Stimulated activated effector memory CD8-positive, alpha-beta T cell treated with anti-CD3 and anti-CD28 coated beads, Interleukin-12 subunit alpha, Interleukin-12 subunit beta, amount 100 ng/mL, for 72 hours (primary cell): ENCODE measurements at places on chromosomes 1 and 21.

DNA sequence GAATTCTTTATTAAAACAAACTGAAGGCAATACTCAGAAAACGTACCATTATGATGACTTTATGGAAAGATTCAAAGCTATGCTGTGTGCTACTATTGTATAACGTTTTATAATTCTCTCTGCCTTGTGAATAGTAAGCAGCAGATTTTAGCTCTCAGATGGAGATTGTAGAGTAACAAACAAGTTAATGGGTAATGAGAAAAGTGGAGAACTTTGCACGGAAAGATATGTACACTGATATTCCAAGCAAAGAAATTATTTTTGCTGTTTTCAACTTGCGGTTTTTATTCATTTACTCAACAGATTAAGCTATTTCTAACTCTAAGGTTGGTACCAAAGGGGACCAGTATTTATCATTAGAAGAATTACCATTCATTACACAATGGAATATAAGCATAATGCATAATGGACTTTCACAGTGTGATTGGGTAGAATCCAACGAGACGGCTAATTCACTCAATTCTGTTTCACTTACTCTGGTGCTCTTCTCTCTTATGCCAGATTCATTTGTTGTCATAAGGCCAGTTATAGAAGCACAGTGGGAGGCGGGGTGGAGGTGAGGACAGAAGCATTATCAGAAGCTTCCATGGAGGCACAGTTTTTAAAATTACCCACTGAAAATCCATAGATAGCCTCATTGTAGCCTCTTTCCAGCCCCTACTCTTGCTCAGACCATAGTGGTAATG lies 38.6 kb downstream of the ATP1B1 start:
- no peak for DNase-seq

- DNase-seq, result no peak
These were observed 248.9 kb downstream of the S1PR1 start for GRCh38 chr1:101485712-101486111.

DNA sequence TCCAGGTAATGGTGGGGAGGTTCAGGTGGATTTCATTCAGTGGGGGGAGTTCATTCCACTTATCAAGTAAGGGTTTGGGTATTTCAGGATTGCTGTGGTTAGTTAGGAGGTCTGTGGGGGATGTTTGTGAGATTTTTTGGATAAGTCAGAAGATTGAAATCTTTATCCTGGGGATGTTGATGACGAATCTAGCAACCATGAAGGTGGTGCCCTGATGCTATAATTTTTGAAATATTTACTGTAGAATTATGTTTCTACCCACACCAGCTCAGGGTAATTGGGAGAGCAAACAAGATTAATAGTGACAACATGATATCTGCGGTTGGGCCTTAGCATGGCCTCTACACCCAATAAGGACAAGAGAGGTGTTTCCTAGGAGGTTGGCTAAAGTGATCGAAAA lies 28.3 kb downstream of the SUCO start:
- no peak for DNase-seq

GRCh38 chr21:26804895-26805609 lies 40.2 kb downstream of the ADAMTS1 start:
- no peak for DNase-seq

- no peak for DNase-seq
These were observed 16.9 kb upstream of the GNG12 start for GRCh38 chr1:67850151-67850551.

DNA sequence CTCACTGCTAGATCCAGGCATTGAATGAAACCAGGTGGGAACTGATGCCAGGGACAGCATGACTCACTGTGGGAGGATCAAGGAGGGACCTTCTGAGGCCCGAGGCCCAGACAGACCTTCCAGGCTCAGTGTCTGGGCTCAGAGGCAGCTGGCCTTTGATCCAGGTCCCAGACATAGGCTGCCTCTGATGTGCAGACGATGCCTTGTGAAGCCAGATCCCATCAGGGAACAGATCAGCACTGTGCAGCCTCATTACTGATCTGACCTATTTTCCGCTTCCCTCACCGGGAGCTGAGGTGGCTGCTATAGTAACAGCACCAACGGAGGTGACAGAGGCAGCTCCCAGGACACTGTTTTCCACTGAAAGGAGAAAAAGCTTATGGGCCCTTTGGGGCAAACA lies 399.5 kb downstream of the MATN1 start:
- no peak for DNase-seq

DNA sequence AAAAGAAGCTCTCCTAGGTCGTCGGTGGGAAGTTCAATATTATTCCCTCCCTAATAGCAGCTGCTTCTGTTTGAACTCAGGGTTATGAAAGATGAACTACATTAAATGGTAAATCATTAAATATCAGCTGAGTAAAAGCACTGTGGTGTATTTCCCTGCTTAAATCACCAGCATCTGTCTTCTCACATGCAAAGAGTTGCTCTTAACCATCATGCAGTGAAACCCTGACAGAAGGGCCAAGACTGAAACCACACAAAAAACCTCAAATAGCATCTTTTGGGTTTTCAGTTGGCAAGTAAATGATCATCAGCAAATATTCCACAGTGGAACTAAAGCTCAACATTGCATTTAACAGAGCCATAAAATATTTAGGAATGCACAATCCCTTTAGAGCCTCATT lies 380.0 kb upstream of the ADGRL2 start:
- DNase-seq, result no peak

DNA sequence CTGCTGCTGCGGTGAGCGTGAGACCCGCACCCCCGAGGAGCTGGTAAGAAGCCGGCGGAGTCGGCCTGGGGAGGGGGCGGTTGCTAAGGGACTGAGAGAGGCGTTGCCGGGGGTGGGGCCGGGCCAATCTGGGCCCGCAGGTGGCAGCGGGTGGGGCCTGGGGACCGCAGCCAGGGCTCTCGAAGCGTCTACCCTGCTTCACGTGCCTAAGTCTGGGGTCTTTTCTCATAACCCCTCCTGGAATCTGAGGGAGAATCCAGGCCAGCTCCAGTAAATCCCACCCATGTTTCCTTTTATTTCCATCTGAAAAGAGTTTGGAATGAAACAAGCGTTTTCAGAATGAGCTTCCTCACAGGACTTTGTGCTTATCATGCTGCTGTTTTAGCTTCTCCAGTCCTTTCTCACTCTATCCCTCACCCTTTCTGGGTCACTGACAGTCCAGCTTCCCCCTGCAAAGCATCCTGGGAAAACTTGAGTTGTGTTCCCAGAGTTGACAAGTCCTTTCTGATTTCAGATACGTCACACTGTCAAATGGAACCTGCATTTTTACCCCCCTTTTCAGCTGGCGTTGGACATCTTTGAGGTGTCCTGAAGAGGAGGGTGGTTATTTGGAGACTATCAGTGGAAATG lies 431 bp downstream of the CLCN6 start:
- DNase-seq, result peak; percentile 56

- DNase-seq, result no peak
These were observed 106.7 kb upstream of the SOD1 start for GRCh38 chr21:31552826-31553225.

- DNase-seq, result no peak
These were observed 93.9 kb upstream of the DAB1 start for GRCh38 chr1:57517587-57518374.

- no peak for DNase-seq
These were observed 44.3 kb upstream of the CAPZB start for GRCh38 chr1:19529664-19530063.

DNA sequence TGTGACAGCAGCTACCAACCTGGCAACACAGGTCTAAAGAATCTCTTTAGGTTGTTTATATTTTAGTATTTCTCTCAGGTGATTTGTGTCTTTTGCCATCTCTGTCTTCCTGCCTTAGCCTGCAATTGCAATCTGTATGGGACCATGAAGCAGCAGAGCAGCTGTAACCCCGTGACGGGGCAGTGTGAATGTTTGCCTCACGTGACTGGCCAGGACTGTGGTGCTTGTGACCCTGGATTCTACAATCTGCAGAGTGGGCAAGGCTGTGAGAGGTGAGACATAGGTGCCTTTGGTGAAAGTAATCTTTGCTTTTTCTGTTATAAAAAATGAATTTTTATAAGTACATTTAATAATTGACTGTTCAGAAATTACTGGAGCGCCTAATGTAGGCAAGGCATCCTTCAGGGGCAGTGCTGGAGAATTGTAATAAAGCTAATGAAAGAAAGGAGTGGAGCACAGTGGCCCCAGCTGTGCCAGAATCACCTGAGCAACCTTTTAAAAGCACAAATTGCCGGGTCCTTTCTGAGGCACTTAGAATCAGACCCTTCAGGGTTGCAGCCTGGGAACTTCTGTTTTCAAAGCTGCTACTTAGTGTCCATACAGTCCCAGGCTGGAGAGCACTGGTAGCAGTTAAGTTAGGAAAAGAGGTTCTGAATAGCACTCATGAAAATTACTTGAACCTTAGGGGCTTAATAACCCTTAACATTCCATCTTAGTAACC lies 60.6 kb upstream of the LAMC2 start:
- DNase-seq, result no peak

GRCh38 chr1:2982615-2983318 lies 38.5 kb upstream of the ACTRT2 start:
- no peak for DNase-seq

- no peak for DNase-seq
These were observed 2.3 kb downstream of the C1orf87 start for GRCh38 chr1:60071296-60071695.

DNA sequence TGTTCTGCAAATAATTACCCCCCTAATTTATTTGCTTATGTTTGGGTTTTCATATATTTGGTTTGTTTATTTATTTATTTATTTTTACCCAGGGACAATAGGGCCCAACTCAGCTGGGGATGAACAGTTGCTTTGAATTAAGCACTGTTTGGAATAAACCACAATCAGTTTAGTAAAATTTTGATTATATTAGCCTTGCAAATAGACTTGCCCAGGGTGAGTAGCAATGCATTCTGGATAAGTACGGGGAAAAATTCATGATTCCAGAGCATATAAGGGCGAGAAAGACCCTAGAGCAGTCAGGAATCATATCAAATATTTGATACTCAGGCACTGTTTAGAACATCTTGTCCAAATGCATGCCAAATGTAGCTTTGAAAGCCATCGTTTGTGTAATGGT lies 242.7 kb downstream of the OMA1 start:
- DNase-seq, result no peak

- no peak for DNase-seq
These were observed 12.7 kb upstream of the CD101 start for GRCh38 chr1:116988908-116989307.

GRCh38 chr1:201361652-201362504 lies 15.6 kb downstream of the TNNT2 start:
- DNase-seq, result peak; percentile 58

- DNase-seq, result no peak
These were observed 85.5 kb upstream of the KIAA0040 start for GRCh38 chr1:175277783-175278733.

- DNase-seq, result no peak
These were observed 13.6 kb downstream of the KRTAP10-1 start for GRCh38 chr21:44526096-44526997.

GRCh38 chr1:57040811-57041210 lies 75.0 kb upstream of the C8B start:
- no peak for DNase-seq

- DNase-seq, result no peak
These were observed 3.1 kb downstream of the UBR4 start for GRCh38 chr1:19206947-19207346.

- no peak for DNase-seq
These were observed 4.4 kb upstream of the DVL1 start for GRCh38 chr1:1353389-1354151.

DNA sequence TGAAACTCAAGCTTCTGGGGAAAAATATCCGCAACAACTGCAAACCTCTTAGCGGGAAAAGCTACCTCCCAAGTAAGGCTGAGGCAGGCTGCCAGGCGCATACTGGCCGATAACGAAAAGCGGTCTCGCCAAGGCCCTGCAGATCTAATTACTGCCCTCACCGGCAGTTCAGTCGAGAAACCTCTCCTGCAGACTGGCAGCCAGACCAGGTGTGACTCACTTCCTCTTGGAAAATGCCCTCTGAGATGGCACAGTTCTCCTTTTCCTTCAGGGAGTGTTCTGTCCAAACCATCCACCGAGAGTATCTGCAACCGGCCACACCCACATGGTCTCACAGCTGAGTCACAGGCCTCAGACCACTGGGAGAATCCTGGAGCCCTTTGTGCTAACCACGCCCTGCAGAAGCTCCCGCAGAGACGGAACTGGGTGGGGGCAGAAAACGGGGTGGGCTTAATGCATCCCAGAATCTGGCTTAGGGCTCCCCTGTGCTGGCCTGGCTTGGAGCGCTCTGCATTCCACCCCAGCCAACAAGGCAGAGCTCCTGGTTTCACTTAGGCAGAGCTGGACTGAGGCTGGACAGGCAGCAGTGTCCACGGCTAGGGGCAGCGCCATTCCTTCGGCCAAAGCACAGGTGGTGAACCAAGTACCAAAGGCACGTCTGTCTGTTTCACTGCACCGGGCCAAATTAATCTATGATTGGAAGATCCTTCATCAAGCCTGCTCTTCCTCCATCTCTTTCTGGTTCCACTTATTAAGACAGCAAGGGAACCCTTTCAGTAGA lies 1.2 kb downstream of the S100A10 start:
- no peak for DNase-seq

DNA sequence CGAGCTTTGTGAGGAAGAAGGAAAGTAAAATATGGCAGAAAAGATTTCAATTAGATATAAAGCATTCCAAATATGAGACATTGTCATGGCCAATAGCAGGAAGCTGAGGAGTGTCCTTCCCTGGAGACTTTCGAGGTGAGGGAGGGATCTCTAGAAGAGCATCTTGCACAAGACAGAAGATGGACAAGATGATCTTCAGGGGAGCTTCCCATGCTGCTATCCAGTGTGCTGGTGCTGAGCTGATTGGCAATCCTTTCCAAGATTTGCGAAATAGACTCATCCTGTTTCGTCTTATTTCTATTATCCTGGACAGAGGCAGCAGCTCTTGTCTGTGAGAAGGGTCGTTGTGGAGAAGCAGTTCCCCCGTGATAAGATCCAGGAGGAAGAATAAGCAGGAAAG lies 342.0 kb upstream of the CAMK1G start:
- DNase-seq, result no peak

DNA sequence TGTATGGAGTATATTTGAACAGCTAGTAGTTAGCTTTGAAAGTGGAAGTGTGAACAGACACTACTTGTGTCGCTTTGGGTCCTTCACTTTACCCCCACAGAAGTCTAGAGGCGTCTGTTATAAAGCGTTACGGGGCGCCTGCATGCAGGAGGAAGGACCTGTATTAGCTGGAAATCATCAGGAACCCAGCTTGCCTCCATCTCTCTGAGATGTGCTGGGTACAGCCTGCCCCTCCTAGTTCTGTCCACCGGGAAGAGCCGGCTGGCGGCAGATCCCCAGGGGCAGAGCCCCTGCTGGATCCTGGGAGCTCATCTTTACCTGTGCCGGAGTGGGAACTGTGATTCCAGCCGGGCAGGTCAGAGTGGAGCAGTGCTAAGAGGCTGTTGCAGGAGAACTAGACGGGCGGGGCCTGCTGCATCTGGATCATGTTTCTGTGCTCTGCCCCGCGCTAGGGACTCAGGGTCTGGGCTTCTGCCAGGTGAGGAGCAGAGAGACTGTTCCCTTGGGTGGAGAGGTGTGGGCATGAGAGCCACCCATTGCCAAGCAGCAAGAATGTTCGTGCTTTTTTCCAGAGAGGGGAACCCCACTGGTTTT lies 22.3 kb upstream of the SPSB1 start:
- no peak for DNase-seq

- DNase-seq, result no peak
These were observed 636 bp downstream of the WARS2 start for GRCh38 chr1:119139857-119140176.
